B cell (primary cell): ENCODE measurements at places on chromosomes 3 and 15. TPM values are rescaled to one million over a fixed set of nuclear protein-coding genes. Genes with fewer than 3 reads are reported as not detected.

GRCh38 chr3:160827516-160827915 lies 71.5 kb downstream of the PPM1L start:
- no peaks in the 10 kb centered on the region for H3K36me3 ChIP-seq
- no peak for DNase-seq
- no peak overlapping the region for H3K4me3 ChIP-seq
- no peaks in the 10 kb centered on the region for H3K4me1 ChIP-seq

- H3K36me3 ChIP-seq = no peaks in the 10 kb centered on the region
- no peaks in the 10 kb centered on the region for H3K4me1 ChIP-seq
- H3K27me3 ChIP-seq = no peaks in the 10 kb centered on the region
- H3K4me3 ChIP-seq = no peak overlapping the region
- H3K27ac ChIP-seq = no peak overlapping the region
These were observed 5.1 kb downstream of the BFSP2 start for GRCh38 chr3:133404920-133405319.

GRCh38 chr3:46482632-46483350 lies 15.0 kb upstream of the RTP3 start:
- no peaks in the 10 kb centered on the region for H3K36me3 ChIP-seq
- peaks cover 13% of the 10 kb centered on the region for H3K27me3 ChIP-seq
- DNase-seq = no peak
- no peak overlapping the region for H3K27ac ChIP-seq
- H3K4me1 ChIP-seq = no peaks in the 10 kb centered on the region

DNA sequence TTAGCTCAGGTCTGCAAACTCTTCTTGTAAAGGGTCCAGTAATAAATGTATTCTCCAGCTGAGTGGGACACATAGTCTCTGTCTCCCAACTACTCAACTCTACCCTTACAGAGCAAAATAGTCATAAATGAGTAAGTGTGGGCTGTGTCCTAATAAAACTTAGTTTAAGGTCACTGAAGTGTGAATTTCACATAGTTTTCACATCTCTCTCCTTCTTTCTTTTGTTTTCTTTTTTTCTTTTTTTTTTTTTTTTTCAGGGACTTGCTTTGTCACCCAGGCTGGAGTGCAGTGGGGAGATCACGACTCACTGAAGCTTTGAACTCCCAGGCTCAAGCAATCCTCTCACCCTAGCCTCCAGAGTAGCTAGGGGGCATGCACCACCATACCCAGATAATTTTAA lies 1.9 kb upstream of the ACTL6A start:
- peaks cover 9% of the 10 kb centered on the region for H3K4me1 ChIP-seq
- H3K36me3 ChIP-seq = no peaks in the 10 kb centered on the region
- no peak overlapping the region for H3K4me3 ChIP-seq

The GUCA1C gene
- not detected in 2 replicates for total RNA-seq

DNA sequence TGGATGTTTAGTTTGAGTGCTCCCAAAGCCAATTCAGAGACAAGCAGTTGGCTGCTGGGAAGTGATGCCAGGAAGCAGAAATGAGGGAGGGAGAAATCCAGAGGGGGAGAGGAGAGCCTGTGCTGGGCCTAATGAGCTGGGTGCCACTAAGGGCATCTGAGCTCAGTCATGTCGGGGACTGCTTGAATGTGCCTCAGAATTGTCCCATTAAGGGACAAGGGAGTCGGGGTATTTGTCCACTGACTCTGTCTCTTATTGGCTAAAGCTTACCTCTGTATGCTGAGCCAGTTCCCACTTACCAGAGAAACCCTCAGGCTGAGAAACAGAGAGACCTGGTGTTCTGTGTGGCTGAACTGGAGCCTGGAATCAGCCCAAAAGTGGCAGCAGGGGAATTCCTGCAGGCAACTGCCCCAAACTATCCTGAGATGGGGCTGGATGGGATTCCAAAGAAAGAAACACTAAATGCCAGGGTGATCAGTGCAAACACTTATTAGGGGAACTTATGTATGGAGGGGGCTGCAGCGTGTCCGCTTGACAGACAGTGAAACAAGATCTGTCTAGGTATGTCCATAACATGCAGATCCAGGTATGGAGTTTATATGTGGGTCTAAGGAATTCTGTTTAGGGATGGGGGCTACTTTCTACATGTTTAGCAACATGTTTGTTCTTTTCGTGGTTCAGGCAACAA lies 48.6 kb downstream of the NR1D2 start:
- H3K27ac ChIP-seq = no peak overlapping the region
- H3K27me3 ChIP-seq = no peaks in the 10 kb centered on the region
- H3K4me1 ChIP-seq = peaks cover 15% of the 10 kb centered on the region

DNA sequence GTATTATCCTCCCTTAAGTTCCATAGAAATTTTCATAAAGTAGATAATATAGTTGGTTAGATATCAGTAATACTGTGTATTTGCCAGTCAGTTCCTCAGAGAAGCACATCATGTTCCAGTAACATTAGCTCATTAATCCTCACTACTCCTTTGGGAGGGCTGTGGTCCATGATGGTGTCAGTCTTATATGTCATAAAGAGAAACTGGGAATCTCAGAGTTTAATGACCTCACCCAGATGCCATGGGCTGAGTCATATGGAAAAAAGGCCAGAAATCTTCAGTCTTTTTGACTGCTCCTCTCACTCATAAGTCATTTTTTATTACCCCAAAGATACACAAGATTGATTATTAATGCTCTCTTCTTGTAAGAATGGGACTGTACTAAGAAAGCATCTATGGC lies 188.6 kb downstream of the CHL1 start:
- H3K4me3 ChIP-seq = no peak overlapping the region
- H3K36me3 ChIP-seq = no peaks in the 10 kb centered on the region
- no peak for DNase-seq
- no peaks in the 10 kb centered on the region for H3K4me1 ChIP-seq
- no peaks in the 10 kb centered on the region for H3K27me3 ChIP-seq

The CSPG5 gene
- total RNA-seq = 0.68 and 0.99 TPM in 2 replicates

DNA sequence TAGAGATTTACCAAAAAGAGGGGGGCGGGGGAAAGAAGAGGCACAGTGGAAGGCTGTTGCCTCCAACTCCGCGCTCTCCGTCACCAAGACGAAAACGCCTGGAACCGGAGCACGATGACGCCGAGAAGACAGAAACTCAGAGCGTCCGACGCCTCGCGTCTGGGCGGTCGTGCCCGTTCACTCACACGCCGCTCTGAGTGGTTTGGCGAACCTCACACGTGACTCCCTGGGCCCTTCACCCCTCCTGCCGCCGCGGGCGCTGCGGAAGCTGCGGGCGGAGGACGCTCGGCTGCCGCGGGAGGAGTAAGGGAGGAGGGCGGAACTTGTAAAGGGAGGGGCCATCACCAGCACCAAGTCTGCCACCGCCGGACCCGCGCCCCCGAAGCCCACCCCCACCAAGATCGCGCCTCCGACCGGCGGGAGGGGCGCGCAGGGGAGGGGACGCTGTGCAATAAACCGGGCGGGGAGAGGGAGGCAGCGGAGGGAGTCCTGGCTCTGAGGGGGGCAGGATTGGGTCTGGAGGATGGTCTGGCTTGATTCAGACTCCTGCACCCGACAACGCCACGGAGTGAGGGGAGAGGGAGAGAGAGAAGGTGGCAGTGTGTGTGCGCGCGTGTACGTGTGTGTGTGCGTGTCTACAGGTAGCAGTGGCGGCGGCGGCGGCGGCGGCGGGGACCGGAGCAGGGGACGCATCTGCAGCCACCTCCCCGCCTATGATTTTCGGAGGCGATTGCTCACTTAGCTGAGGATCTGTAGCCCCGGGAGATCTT lies 1.9 kb upstream of the NLGN1 start:
- peaks cover 30% of the 10 kb centered on the region for H3K4me1 ChIP-seq
- no peak overlapping the region for H3K27ac ChIP-seq
- H3K36me3 ChIP-seq = no peaks in the 10 kb centered on the region

The RASL12 gene
- total RNA-seq = not detected in 2 replicates

The ITIH3 gene
- total RNA-seq = not detected in 2 replicates

The NRROS gene
- 85.9 and 87.9 TPM in 2 replicates for total RNA-seq

DNA sequence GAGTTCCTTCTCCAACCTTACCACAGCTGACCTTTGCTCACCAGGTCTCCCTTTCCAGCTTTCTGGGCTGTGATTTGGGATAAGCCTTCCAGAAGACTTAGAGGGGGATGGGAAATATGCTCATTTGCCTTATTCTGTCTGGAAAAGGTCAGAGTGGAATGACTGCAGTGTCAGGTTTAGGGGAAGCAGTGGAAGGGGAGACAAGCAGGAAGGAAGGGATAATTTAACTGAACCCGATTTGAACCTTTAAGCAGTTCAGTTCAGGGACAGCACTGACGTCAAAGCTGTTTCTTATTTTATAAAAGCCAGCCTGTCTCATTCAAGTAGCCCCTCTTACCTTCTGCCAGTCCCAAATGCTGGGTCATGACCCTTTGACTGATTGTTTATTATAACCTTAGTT lies 418.4 kb upstream of the RARB start:
- H3K27ac ChIP-seq = no peak overlapping the region
- DNase-seq = no peak
- H3K27me3 ChIP-seq = no peaks in the 10 kb centered on the region
- no peaks in the 10 kb centered on the region for H3K36me3 ChIP-seq
- H3K4me3 ChIP-seq = no peak overlapping the region

- H3K4me1 ChIP-seq = no peaks in the 10 kb centered on the region
- H3K36me3 ChIP-seq = no peaks in the 10 kb centered on the region
- no peak overlapping the region for H3K4me3 ChIP-seq
- no peak overlapping the region for H3K27ac ChIP-seq
- no peaks in the 10 kb centered on the region for H3K27me3 ChIP-seq
These were observed 162.6 kb downstream of the SERPINI1 start for GRCh38 chr3:167898091-167898490.

The HAUS2 gene
- total RNA-seq = 14.0 and 16.5 TPM in 2 replicates

The HRG gene
- total RNA-seq = not detected in 2 replicates

DNA sequence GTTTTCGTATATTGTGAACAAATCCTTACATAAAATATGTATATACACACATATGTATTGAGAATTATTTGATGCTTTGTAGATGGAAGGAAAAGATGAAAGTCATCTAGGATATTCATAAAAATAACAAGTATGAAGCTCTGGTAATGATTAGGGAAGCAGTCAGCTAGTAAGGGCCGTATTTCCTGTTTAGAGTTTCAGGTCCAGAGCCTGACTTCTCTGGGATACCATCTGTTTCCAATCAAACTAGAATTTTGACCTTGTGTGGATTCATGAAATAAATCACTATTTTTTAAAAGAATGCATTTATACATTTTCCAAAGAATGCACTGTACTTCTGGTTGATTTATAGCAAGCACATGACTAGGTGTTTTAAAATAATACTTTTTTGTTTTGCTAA lies 156.1 kb upstream of the CGNL1 start:
- H3K27me3 ChIP-seq = no peaks in the 10 kb centered on the region
- H3K4me3 ChIP-seq = no peak overlapping the region
- no peak for DNase-seq
- H3K27ac ChIP-seq = no peak overlapping the region
- no peaks in the 10 kb centered on the region for H3K36me3 ChIP-seq

GRCh38 chr3:16675805-16676204 lies 70.6 kb upstream of the DAZL start:
- DNase-seq = no peak
- H3K27me3 ChIP-seq = no peaks in the 10 kb centered on the region
- no peak overlapping the region for H3K4me3 ChIP-seq
- H3K27ac ChIP-seq = no peak overlapping the region
- H3K36me3 ChIP-seq = no peaks in the 10 kb centered on the region

- H3K27me3 ChIP-seq = no peaks in the 10 kb centered on the region
- peaks cover 3% of the 10 kb centered on the region for H3K36me3 ChIP-seq
- H3K27ac ChIP-seq = peak overlapping the region; percentile 38
These were observed 375.9 kb downstream of the FOXP1 start for GRCh38 chr3:71207632-71208031.

DNA sequence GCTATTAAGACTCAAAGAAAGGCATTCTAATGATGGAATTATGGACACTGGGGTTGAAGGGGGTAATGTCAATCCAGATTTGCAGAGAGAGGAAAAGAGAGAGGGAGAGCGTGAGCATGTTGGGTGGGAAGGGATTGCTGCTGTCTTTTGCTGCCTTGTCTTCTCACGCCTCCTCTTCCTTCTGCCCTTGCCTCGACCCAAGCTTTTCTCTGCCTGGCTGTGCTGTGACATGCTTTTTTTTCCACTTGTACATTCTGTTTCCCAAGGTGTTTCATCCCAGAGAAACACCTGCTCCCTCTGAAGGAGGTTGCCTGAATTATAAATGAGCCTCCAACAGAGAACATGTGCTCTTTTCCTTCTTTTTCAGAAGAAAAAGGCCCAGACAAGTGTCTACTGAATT lies 80.3 kb downstream of the BDH1 start:
- no peaks in the 10 kb centered on the region for H3K36me3 ChIP-seq
- peaks cover 6% of the 10 kb centered on the region for H3K27me3 ChIP-seq
- H3K27ac ChIP-seq = no peak overlapping the region
- no peak overlapping the region for H3K4me3 ChIP-seq
- H3K4me1 ChIP-seq = no peaks in the 10 kb centered on the region

DNA sequence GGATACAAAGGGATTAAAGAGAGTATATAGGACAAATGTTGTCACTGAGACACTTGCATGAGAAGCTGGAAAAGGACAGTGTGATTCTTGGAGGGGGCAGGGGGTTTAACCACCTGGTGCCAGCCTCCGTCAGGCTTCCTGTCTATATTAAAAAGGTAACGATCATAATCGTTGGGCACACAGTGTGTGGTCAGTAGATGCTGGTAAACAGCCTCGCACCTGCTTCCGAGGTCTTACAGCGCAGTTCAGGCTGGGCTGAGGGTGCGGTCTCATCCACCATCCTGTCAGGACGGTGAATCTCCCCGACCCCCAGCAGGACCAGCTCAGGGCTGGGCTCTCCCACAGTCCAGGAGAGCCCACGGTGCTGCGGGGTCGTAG lies 47.7 kb upstream of the SMAD6 start:
- no peak overlapping the region for H3K4me3 ChIP-seq
- no peak for DNase-seq
- H3K27ac ChIP-seq = no peak overlapping the region
- no peaks in the 10 kb centered on the region for H3K4me1 ChIP-seq
